Liver (tissue), 10 donors: ENCODE measurements at places on chromosomes 6 and 20.

DNA sequence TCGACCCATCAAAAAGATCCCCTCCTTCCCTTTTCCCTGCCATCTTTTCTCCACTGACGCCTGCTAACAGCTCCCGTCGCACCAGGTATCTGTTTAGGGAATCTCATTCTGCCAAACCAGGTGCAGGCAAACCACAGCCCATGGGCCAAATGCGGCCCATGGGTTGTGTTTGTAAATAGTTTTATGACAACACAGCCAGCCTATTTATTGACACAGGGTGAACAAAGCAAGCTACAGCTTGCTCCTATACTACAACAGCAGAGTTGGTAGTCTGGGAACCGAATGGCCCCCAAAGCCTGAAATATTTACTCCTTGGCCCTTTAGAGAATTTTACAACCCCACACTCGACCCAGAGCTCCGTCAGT, 16.4 kb downstream of the NFATC2 start:
- DNase-seq = no peak
- H3K4me1 ChIP-seq = no peaks in the 10 kb centered on the region
- no peak overlapping the region for H3K27ac ChIP-seq
- H3K4me3 ChIP-seq = no peak overlapping the region

DNA sequence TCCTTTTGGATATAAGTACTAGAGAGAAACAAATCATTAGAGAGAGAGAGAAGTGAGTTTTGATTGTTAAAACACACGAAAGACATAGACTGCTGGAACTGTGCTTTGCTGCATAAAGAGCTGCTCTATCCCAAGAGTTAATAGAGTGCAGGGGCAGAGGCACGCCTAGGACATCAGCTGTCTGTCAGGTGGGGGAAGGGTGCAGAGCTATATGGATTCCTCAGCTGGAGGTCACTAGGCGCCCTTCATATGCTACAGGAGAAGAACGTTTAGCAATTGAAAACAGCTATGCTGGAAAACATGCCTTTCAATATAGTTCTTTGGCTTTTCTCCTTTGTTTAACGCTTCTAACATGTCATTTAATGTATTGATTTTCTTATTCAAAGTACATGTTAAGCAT, 169.0 kb upstream of the MCHR2 start:
- H3K4me3 ChIP-seq = no peak overlapping the region
- no peak overlapping the region for H3K27ac ChIP-seq
- H3K4me1 ChIP-seq = no peaks in the 10 kb centered on the region
- no peak for DNase-seq
- no peaks in the 10 kb centered on the region for H3K36me3 ChIP-seq

- H3K36me3 ChIP-seq = no peaks in the 10 kb centered on the region
- H3K4me1 ChIP-seq = no peaks in the 10 kb centered on the region
- DNase-seq = no peak
- no peak overlapping the region for H3K4me3 ChIP-seq
- no peak overlapping the region for H3K27ac ChIP-seq
These were observed 922.1 kb downstream of the EPHA7 start for GRCh38 chr6:92497281-92497680.

GRCh38 chr6:63188828-63189227, 22.4 kb upstream of the FKBP1C start:
- no peaks in the 10 kb centered on the region for H3K36me3 ChIP-seq
- H3K27ac ChIP-seq = no peak overlapping the region
- H3K4me1 ChIP-seq = no peaks in the 10 kb centered on the region
- no peak for DNase-seq

GRCh38 chr6:32058511-32058963, 20.3 kb downstream of the CYP21A2 start:
- H3K36me3 ChIP-seq = no peaks in the 10 kb centered on the region
- DNase-seq = no peak
- H3K4me3 ChIP-seq = no peak overlapping the region
- no peaks in the 10 kb centered on the region for H3K27me3 ChIP-seq

GRCh38 chr6:69366831-69367230, 430.0 kb downstream of the LMBRD1 start:
- H3K4me3 ChIP-seq = no peak overlapping the region
- no peaks in the 10 kb centered on the region for H3K36me3 ChIP-seq
- H3K27ac ChIP-seq = no peak overlapping the region
- no peaks in the 10 kb centered on the region for H3K27me3 ChIP-seq

DNA sequence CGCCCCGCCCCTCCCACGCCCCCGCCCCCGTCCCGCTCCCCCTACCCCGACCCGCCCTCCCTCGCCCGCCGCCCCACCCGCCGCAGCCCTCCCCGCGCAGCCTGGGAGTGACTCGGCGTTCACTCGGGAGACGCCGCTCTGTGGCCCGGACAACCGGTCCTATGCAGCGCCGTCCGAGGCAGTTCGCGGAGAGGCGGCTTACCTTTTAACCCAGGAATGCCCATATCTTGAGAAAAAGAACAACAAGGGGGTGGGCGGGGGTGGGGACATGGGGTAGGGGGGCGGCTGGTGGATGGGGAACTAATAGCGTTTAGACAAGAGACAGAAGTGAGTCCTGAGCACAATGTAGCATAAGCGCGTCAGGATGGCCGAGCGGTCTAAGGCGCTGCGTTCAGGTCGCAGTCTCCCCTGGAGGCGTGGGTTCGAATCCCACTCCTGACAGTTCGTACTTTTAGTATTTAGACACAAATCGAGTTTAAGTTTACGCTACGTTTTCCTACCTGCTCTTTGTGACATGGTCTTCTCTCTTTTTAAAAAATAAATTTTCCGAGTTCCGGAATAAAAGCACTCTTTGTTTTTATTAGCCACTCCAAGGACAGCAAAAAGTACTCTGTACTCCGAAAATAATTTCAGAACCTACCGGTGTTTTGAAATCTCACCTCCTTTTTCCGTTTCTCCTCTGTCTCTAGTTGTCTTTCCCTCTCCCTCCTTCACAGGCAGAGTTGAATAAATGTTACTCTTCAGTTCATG, 17.1 kb upstream of the HMGN4 start:
- H3K4me3 ChIP-seq = peak overlapping the region; percentile 37
- H3K27me3 ChIP-seq = no peaks in the 10 kb centered on the region
- H3K4me1 ChIP-seq = peaks cover 3% of the 10 kb centered on the region
- no peaks in the 10 kb centered on the region for H3K36me3 ChIP-seq
- peak; percentile 90 for DNase-seq
